ENCODE measurements at places on chromosomes 3 and 15.

DNA sequence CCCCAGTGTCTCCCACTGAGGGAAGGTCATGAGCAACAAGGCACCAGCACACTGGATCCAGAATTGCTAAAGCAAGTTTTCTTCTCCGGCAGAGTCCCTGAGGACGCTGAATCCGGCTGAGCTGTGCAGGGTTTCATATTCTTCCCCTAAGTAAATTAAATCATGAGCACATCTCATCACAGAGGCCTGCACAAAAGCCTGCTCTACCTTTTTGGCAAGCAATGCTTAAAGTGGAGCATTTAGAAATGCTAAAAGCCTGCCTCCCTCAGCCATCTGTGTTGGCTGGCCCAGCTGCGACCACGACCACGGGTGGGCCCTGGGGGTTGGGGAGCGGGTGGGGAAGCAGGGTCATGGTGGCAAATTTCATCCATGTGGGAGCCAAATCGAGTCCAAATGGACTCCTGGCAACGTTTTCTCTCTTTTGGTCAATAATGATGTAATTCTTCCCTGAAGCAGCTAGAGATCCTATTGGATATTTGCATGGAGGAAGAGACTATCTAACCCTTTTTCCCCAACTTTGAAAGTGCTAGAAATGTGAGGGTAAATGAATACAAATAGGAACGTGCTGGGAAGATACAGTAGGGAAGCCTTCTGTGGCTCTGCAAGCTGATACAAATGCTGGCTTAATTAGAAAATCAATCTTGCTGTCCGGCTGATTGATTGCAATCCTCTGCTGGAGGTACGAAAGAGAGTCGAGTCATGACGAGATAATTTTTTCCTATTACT is 532.8 kb upstream of the TBL1XR1 start:
- no peak for DNase-seq

- no peak for DNase-seq
These were observed 2.0 kb downstream of the CTXND1 start for GRCh38 chr15:80249973-80250372.

DNA sequence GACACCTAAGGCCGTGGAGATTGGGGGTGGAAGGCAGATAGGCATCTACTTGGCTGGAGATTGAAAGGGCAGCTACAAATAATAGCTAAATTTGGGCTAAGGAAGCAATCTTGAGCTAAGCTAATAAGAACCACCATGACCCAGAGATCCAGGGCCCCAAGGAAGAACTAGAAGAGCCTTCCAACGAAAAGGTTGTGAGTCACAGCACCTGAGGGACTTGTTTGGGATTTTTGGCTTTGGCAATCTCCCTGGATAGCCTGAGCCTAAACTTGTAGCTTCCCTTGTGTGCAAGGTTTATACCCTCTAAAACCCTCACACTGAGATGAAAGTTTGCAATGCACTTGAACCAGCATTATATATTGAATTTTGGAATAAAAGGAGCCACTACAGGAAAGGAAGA is 364.0 kb upstream of the IL12A start:
- DNase-seq = no peak

DNA sequence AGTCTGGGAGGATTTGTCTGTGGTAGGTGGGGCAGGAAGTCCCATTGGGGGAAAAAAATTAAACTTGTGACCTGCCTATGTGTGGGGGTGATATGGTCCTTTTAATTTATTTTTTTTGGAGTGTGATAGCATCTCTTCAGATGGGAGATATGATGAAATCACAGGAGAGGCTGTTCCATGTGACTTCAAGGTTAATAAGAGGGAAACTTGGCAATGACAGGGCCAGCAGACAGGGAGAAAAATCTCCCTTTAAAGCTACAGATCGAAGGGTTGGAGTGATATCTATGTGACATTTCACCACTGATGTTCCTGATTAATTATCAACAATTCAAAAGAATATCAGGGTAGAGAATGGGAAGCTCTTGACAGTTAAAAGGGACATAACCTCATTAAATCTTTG is 886.9 kb downstream of the TUSC7 start:
- no peak for DNase-seq

GRCh38 chr3:35908366-35909232 is 269.3 kb downstream of the ARPP21 start:
- peak; percentile 39 for DNase-seq

DNA sequence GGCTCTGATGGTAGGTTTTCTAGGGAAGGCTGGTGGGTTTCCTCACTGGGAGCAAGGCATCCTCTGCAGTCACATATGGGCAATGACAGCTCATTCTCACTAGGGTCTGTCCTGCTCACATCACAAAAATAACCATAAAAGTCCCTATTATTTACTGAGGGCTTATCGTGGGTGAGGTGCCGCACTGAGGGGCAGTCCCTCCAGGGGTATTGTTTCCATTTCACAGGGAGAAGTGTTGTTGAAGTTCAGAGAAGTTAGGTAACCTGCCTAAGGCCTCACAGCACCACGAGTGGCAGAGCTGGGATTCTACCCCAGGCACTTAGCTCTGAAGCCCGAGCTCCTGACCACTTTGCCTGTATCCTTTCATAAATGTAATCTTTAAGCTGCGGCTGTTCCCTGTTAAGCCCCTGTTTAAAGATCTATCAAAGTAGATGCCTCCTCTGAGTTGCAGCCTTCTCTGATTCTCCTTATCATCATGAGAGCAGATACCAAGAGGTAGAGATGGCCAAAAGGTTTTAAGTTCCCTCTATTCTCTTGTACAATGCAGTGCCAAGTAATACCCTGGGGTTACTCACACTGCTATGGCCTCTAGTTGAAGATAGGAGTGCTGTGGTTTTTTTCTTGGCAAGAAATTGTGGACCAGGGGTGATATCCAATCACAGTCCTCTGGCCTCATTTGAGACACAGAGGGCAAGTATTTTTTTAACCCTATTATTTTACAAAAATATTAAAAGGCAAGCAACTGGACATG is 107.0 kb downstream of the RPLP1 start:
- no peak for DNase-seq

- no peak for DNase-seq
These were observed 244.4 kb downstream of the SOX2 start for GRCh38 chr3:181956122-181956521.

- DNase-seq = no peak
These were observed 13.1 kb downstream of the MRPL47 start for GRCh38 chr3:179591313-179591712.

GRCh38 chr3:127531821-127532220 is 58.7 kb downstream of the TPRA1 start:
- no peak for DNase-seq

DNA sequence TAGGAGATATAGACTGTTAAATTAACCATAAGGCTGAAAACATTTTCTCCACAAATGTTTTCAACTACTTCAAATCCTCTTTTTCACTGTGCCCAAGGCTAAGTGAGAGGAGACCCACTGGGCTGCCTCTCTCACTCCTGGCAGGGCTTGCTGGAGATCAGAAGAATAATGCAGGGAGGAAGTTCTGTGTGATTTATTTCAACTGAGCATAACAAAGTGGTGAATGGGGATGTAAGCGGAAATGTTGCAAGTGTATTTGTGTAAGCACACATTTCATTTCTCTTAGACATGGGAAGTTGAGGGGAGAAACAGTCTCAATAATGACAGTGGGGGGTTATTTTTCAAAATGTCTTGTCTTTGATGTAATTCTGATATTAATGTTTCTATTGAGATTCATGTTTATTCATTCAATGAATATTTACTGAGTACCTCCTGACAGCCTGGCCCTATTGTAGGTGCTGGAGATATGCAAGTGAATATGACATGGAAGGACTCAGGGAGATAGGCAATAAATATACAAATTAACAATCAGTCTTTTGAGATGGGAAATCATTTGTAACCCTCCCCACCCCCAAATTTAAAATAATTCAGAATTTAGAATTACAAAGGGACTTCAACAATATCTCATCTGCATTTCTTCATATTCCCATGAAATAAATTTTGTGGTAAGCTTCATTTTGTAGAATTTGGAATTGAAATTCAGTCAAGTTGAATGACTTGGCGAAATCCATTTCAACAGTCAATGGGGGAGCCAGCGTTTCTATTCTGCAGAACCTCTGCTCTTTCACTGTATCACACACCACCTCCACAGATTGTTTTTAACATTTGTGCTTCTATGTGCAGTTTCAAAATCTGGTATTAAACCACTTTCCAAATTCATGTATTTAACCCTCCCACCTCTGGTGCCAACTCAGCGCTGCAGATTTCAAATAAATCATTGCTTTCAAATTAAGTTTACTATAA is 247.2 kb downstream of the SLC9A9 start:
- no peak for DNase-seq

GRCh38 chr3:122966045-122966444 is 61.5 kb downstream of the SEMA5B start:
- no peak for DNase-seq

DNA sequence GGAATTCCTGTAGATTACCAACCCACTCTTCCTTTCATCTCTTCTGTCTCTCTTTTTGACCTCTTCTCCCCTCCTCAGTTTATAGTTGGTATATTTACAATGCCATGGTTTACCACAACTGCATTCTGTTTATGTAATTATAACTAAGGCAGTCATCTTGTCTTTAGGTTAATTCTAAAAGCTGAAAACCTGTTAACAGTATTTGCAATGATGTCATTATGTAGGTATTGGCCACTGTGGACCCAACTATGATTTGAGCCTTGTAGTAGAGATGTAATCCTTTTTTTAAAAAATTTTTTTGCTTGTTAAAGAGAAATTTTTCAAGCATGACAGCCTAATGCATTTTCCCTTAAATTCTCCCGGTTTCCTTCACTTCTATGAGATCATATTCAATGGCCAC is 30.7 kb upstream of the CHST2 start:
- no peak for DNase-seq

DNA sequence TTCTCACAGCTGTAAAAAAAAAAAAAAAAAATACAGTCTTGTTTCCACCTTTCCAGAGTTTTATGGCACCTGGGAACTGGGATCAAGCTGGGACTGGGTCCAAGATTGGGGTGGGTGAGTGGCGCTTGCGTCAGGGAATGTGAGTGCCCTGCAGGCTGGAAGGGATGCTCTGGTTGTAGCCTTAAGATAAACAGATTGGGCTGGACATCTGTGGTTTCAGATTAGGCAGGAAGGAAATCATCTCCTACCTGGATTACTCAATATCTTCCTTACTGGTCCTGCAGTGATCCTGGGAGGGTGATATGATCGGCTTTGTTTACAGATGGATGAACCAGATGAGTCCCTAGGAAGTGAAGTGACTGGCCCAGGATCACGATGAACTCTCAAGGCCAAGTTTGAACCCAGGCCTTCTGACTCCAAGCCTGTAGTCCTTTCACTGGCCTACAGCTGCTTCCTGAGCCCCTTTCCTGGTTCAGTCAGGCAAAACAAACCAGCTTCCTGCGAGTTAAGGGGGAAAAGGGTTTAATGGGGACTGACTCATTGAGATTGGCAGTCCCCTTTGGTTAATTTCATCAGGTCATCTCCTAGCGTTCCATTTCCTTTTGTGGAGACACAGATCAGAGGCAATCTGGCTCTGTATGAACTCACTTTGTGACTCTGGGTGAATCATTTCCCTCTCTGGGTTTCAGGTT is 179.8 kb downstream of the THSD4 start:
- DNase-seq = no peak

DNA sequence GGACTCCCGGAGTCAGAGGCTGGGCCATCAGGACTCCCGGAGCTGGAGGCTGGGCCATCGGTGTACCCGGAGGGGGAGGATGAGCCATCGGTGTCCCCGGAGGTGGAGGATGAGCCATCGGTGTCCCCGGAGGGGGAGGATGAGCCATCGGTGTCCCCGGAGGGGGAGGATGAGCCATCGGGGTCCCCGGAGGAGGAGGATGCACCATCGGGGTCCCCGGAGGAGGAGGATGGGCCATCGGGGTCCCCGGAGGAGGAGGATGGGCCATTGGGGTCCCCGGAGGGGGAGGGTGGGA is 719 bp downstream of the MAGEL2 start:
- DNase-seq = no peak

DNA sequence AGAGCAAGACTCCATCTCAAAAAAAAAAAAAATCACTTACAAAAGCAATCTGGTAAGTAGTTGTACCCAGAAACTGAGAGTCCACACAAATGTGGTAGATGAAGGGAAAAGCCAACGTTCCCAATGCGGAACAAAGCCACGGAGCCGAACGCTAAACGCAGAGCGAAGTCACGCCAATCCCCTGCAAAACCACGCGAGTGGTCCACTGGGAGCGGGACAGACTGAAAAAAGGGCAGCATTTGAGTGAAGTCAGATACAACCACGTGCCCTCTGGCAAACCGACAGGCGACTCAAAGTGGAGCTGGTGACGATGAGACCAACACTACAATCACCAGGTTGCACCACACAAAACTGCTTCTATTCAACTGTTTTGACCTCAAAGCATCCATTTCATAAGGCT is 246.1 kb upstream of the LYSMD4 start:
- DNase-seq = no peak
